Stimulated activated CD4-positive, alpha-beta T cell treated with anti-CD3 and anti-CD28 coated beads, Interleukin-15, amount 100 ng/mL, for 1 hour (primary cell): ENCODE measurements at places on chromosomes 7 and 10.

DNA sequence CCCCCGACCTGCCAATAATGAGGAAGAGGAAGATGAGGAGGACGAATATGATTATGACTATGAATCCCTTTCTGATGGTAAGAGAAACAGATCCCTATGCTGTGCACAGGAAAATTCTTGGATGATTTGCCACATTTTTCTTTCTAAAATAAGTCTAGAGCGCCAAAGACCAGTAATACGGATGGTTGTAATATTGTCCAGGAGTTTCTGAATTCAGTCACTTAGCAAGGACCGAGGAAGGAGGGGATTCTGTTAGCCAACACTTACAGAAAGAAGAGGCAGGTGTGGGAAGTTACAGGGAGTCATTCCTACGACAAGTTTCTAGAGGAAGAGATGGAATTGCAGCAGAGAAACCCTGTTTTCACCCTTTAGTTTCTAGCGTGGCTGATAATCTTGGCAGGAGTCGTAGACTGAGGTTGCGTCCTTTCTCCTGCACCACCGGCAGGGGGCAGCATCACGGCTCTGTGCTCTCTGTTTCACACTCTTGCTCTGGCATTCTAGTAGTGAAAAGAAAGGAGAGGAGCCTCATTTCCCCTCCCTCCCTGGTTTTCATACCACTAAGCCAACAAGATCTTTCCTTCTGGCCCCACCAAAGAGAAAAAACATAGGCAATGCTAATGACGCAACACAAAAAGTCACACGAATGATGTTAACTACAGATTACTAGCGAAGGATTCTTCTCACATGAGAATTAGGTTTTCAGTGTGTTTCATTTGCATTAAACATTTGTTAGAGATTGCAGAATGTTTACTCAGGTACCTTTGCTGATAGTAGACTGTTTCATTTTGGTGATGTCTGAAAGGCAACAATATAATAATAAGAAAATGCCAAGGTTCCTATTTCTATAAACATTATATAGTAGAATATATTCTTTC, 82.7 kb downstream of the NOC3L start:
- DNase-seq, result no peak

- DNase-seq, result no peak
These were observed 63.2 kb downstream of the MACC1 start for GRCh38 chr7:20153999-20154398.

DNA sequence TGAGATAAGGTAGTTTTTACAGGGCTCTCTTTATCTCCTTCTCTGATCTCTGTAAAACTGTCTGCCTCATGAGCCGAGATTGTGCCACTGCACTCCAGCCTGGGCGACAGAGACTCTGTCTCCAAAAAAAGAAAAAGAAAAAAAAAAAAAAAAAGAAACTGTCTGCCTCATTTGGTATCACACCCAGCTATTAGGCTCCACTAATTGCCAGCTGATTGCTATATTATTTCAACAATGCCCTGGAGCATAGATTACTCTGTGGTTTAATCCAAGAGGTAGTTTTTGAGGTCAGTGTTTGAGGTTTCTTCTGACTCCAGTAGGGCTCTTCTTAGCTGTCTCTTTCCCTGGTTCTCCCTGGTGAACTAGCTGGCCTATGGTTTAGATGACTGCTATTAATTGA, 268.1 kb upstream of the PLPP4 start:
- no peak for DNase-seq

- no peak for DNase-seq
These were observed 7.8 kb upstream of the COMMD3 start for GRCh38 chr10:22308390-22308789.

DNA sequence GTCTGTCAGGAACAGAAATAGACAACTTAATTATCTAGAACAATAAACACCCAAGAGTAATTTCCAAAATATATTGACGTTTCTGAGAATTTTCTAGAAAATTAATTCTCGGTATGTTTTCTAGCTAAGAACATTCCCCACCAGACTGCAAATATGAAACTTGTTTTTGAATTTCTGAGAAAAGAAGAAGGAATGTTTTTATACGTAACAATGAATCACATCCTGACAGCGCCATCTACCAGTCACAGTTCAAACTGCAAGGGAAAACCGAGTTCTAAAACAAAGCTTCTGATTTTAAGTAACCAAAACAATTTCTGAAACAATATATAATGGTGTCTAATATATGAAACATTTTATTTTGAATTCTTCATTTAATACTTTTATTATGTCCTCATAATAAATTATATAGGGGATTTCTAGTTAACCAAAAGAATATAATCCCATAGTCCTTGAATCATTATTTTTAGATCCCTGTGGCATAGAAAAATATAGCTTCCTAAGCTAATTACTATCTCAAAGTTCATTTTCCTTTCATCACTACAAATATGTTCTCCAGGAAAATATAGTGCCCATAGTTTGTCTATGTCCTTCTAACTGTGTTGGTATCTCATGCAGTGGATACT, 34.5 kb upstream of the MEOX2 start:
- no peak for DNase-seq

DNA sequence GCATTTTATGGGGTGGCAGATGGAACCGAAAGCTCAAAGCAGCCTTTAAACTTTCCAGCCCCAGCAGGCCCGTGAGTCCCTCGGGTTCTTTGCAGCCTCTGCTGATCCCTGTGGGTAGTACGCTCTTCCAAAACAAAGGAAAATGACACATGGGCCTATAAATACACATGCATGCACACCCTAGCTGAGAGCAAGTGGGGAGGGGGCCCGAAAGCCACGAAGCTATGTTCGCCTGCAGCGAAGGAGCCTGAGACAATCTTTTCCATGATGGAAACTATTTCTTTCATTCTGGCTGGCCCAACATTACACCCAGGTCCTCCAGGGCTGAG, 32.2 kb downstream of the CALML5 start:
- no peak for DNase-seq

DNA sequence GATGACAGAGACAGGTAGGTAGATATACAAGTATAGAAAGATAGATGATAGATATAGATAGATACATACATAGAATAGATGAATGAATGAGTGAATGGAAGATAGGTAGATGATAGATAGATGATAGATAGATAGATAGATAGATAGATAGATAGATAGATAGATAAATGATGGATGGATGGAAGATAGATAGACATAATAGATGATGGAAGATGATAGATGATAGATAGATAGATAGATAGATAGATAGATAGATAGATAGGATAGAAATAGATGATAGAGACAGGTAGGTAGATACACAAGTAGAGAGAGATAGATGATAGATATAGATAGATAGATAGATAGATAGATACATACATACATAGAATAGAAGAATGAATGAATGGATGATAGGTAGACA, 510.1 kb upstream of the AUTS2 start:
- DNase-seq, result no peak

DNA sequence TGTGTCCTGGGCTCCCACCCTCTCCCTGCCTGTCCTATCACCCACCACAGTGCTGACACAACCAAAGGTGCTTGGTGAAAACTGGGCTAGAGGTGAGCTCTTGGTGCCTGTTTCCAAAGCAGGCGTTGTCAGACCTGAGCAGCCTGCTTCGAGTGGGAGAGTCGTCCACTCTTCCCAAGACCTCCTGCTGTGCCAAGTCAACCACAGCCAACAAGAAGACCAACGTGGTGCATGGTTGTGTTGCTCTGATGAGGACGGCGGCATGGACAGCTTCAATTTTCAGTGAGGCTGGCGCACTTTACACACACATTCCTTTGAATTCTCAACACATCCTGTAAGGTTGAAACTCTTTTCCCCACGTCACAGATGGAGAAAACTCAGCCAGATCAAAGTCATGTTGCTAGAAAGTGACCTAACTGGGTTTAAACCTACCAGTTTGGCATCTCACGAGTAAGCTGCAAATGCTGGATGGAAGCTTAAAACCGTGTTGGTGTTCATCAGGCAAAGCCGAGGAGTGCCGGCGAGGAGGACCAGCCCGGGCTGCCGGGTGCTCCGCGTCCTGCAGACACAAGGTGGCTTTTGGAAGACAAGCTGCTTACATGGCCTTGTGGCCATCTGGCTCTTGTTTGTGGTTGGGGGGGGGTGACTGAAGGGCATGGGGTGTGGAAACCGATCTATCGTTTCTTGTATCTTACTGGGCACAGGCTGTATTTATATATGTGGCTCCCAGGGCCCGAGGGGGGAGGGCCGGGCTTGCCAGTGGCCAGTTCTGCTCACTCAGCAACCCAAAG, 39.3 kb downstream of the INSIG1 start:
- DNase-seq, result no peak

- DNase-seq, result no peak
These were observed 56.3 kb downstream of the NUDCD3 start for GRCh38 chr7:44434201-44434600.

GRCh38 chr10:126097558-126098225, 201.3 kb downstream of the FANK1 start:
- no peak for DNase-seq

DNA sequence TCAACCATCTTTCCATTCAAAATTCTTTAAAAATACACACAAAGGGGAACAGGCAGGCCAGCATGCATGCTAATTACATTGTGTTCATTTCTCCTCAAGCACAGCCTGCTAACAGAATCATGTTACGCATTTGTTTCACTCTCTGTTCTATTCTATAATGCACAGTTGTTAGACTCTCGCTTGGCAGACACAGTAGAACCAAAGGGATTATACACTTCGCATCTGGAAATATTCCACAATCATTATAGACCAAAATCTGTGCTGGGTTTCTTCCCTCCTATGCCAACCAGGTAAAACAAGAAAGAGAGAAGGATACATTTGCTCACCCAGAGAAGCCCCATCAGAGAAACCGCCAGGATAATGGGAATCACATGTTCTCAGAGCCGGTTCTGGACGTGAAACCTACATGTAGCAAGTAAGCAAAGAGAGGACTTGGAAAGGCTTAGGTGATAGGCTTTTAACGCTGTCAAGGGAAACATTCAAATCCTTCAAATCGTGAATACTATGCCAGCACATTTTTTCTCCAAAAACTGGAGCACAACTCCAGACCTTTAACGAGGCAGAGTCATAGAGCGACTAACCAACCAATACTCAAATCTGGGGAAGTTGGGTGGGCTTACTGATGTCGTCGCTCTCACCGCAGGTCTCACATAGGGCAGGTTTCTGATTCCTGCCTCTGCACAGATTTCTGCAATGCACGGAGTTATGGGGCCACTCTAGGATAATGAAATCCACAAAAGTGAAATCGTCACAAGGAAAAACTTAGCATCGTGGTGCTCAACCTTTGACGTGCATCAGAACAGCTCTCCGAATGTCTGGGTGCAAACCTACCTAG, 380.5 kb upstream of the AUTS2 start:
- no peak for DNase-seq

- no peak for DNase-seq
These were observed 714.0 kb upstream of the GHITM start for GRCh38 chr10:83425306-83425705.

DNA sequence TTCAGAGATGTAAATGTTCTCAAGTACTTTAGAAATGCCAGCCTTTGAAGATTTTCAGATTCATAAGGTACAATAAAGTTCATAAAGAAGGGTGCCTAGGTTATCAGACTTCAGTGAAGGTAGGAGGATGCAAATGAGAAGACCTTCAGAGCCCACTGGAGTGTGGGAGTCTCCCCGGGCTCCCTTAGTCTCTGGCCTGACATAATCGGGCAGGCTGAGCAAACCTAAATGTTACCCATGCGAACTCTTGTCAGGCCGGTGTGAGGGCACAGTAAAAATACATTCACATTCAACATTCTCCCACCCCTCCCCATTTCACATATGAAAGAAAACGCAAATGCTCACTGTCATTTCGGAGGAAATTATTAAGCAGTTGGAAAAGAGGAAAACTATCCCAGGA, 102.6 kb upstream of the FEZF1 start:
- DNase-seq, result no peak

DNA sequence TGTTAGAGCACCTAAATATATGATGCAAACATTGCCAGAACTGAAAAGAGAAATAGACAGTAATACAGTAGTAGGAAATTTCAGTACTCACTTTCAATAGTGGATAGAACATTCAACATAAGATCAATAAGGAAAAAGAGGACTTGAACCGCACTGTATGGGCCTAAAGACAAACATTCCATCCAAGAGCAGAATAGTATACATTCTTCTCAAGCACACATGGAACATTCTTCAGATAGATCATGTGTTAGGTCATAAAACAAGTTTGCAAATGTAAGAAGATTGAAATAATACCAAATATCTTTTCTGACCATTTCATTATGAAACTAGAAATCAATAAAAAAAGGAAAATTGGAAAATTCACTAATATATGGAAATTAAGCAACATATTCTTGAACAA, 185.4 kb upstream of the FOXP2 start:
- no peak for DNase-seq

DNA sequence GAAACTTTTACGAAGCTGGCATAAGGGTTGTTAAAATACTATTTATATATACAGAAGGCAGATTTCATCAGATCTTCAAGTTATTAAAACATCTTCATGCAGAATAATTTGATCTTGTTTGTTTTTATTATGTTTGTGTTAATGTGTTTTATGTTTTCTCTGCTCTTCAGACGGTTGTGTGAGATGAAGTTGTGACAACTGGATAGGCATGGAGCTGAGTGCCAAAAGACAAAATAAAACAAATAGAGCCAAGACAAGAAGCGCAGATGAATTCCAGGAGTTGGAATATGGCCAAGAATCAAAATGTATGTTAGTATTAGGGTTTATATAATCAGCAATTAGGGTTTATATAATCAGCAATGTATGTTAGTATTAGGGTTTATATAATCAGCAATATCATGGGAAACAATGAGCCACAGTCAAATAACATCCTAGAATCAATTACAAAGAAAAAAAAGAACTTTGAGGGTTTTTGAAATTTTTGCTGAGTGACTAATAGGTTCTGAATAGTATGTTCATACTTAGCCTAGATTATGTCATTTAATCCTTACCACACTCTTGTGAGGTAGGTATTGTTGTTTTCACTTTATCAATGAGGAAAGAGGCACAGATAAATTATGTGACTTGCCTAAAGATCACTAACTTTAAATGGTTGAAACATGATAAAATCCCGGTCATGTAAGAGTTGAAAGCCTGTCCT, 488.0 kb upstream of the STEAP1 start:
- DNase-seq, result no peak

GRCh38 chr7:39623732-39624441, 515 bp downstream of the RALA start:
- DNase-seq, result no peak

DNA sequence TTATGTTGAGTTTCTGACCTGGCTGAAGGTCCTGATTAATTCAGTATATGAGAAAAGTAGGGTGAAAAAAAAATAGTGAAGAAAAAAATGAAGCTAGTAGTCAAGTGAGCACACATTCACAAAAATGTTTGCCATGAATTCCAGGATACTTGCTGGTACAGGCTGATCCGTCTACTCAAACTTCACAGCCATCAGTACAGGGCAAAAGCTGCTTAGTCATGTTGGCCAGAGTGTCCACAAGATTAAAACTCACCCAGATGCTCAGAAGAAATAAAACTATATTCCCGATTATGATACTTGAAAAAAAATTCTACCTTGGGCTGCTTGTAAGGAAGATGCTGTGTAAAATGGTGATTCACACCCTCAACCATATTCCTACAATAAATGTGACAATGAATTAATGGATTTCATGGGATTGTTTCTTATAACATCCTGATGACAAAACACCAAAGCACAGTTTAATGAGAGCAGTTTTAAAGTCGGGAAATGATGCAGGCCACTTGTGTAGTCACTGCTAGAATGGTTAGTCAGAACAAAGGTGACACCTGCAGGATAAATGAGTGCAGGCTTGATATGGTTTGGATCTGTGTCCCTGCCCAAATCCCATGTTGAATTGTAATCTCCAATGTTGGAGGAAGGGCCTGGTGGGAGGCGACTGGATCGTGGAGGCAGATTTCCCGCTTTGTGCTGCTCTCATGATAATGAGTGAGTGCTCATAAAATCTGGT, 49.2 kb upstream of the ANKRD1 start:
- no peak for DNase-seq
